Esophagus muscularis mucosa (tissue), 4 donors: ENCODE measurements at places on chromosomes 2 and 18. TPM values are rescaled to one million over a fixed set of nuclear protein-coding genes. Genes with fewer than 3 reads are reported as not detected.

GRCh38 chr2:160666154-160667060 is 172.8 kb upstream of the RBMS1 start:
- DNase-seq = no peak

DNA sequence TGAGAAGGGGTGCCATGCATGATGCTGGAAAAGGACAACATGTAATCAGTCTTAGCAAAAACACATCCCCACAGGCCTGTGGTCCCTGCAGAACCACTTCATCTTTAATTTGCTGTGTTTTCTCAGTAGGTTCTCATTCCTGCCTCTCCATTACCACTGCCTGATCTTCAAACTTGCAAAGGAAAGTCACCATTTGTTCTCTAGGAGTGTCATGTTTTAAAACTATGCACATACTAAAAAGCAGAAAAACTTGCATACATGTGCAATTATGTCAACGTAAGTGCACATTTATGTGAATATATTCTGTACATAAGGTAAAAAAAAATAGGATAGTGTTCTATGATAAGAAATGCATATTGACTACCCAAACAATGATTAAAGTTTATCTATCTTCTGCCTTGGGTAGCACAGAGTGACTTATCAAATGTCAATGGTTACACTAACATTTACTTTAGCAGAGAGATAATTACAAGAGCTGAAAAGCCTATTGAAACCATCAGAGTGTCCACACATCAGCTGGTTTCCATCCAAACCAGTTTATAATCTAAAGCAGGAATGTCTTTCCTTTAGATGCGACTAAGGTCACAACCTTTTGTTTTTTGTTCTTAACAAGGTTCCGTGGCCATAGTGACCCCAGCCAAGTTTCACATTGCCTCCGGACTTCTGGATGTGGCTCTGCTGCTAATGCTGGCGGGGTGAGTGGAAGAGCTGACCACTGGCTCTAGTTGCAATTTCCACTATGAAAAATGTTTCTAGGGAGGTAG is 58.7 kb upstream of the RMDN2 start:
- DNase-seq = no peak

- no peak for DNase-seq
Observed at GRCh38 chr2:28137221-28137620, 246.7 kb downstream of the BABAM2 start.

GRCh38 chr2:207041279-207041678 is 102.0 kb downstream of the CPO start:
- DNase-seq = no peak

DNA sequence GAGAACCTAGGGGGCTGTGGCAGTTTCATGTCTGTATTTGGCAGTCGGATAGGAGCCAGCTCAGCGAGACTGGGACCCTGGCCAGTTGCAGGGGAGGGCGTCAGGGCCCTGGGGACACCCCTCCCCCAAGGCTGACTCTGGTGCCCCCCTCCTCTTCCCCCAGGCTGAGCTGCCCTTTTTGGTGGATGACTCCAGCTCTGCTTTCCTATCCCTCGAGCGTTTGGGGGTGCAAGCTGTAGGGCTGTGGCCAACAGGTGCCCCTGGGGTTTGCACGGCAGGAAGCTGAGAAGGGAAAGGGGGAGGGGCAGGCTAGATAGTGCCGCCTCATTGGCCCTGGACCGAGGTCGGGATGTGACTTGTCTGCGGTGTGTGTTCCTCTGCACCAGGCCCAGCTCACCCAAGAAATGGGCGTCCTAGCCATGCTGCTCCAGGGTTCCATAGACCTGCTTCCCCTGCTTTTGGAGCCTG is 26.4 kb downstream of the SPEG start:
- DNase-seq = no peak

DNA sequence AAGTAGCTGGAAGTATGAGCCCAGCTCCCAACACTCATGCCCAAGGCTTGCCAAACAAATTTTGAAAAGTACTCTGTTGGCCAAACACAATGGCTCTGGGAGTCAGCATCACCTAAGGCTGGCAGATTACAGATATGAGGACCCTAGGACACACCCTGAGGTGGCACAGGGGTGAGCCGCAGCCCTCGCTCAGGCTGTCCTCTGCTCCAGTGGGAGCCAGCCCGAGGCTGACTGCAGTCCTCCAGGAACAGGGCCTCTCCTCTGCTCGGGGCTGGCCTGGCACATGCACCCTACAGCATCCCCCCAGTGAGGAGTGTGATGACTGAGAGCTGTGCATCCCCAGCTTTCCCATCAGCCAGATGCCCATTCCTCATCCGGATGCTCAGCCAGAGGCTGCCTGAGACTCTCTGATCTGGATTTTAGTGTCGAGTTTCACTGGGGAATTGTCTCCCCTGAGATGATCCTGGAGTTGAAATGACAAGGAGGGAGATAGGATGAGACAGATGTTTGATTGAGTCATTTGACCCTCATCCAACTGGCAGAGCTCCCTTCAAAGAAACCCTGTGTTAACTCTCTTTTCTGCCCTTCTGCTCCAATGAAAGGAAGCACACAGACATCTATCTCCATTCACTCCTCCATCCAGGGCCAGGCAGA is 269.3 kb upstream of the NCKAP5 start:
- DNase-seq = no peak

DNA sequence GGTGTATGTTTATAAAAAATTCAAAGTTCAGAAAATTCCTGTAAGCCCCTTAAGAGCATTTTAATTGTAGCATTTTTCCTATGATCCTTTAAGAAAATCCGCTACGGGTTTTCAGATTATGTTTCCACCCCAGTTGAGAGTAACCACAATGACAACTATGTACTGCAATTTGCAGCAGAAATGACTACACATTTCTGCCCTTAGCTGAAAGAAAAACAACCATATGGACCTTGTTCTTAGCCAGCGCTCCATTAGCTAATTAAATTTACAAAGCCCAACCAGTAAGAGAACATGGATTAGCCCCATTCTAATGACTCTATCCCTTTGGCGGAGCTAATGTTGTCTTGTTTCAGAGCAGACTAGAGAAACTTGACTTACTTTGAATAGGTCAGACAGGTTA is 247.6 kb downstream of the SLC8A1 start:
- no peak for DNase-seq

- DNase-seq = peak; percentile 55
Observed at GRCh38 chr18:47280121-47280520, 28.7 kb upstream of the SKOR2 start.

- DNase-seq = no peak
Observed at GRCh38 chr18:55570966-55571365, 17.0 kb downstream of the TCF4 start.

- no peak for DNase-seq
Observed at GRCh38 chr2:40396124-40396523, 55.8 kb downstream of the SLC8A1 start.

DNA sequence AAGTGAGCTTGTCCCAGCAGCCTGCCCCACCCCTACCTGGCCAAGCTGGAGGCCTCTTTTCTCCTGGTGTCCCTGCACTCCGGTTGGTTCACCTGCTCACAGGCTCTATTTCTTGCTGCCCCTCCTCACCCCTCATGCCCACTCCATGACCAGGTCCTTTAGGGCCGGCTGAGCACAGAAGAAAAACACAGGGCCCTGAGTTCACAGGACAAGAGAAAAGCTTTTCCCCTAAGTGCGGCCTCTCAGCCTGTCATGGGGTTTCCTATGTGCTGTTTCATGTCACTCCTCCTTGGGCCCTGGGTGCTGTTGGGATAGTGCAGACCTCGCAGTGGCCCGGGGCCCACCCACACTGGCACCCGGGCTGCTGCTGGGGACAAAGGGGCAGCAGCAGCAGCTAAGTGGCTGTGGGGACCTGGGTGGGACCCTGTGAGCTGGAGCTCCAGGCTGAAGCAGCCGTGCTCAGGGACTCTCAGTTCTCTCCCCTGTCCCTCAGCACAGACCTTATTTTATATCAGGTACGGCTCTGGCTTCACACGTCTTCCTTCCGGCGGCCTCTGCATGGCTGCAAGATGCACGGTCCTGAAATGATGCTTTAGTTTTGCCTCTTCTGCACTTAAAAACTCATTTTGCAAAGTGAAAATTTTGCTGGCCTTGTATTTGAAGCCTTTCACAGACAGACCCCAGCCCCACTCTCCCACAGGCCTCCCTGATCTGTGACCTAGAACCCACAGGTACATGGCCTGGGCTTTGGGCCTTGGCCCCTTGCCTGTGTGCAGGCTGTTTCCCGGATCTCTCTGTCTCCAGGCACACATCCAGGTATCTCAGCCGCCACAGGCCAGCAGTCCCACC is 71.8 kb downstream of the SH3RF3 start:
- no peak for DNase-seq

- DNase-seq = no peak
Observed at GRCh38 chr2:107810734-107811133, 16.0 kb upstream of the RGPD4 start.

DNA sequence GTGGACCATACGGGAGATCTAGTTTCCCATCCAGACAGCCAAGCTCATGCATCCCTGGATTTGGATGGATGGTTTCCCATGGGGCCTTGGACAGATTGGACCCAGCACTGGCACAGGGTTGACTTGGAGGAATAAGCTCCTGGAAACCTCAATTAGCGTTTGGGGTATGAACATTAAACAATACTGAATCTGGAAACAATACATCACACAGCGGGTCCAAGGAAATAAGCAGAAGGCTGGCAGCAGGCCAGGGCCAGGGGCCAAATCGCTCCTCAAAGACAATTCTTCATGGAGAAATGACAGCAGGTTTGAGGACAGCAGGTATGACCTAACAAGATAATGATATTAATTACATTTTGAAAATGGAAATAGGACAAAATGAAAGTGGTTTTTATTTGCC is 540.6 kb downstream of the RIT2 start:
- DNase-seq = no peak

- DNase-seq = no peak
Observed at GRCh38 chr2:208311321-208311720, 45.3 kb downstream of the PIKFYVE start.

GRCh38 chr2:134455426-134455825 is 201.6 kb downstream of the MGAT5 start:
- DNase-seq = no peak

DNA sequence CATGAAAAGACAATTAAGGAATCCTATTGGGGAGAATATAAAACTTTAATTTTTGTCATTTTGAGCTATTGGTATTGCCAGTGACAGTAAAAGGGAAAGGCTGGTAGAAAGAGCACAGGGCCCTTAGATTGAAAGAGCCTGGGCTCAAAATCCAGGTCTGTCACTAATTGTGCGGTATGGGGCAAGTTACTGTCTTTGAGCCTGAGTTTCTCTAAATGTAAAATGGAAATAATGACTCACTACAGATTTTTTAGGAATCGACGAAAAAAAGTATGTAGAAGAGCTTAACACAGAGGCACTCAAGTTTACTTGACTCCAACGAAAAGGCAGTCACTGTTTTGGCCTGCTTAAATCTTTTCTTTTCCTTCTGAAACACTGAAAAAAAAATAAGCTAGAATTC is 7.0 kb downstream of the NDUFV2 start:
- DNase-seq = no peak

GRCh38 chr18:22456547-22456946 is 38.8 kb upstream of the CTAGE1 start:
- no peak for DNase-seq

- no peak for DNase-seq
Observed at GRCh38 chr2:240931319-240931949, 25.3 kb downstream of the CROCC2 start.

GRCh38 chr2:27772804-27773203 is 1.3 kb downstream of the MRPL33 start:
- no peak for DNase-seq

DNA sequence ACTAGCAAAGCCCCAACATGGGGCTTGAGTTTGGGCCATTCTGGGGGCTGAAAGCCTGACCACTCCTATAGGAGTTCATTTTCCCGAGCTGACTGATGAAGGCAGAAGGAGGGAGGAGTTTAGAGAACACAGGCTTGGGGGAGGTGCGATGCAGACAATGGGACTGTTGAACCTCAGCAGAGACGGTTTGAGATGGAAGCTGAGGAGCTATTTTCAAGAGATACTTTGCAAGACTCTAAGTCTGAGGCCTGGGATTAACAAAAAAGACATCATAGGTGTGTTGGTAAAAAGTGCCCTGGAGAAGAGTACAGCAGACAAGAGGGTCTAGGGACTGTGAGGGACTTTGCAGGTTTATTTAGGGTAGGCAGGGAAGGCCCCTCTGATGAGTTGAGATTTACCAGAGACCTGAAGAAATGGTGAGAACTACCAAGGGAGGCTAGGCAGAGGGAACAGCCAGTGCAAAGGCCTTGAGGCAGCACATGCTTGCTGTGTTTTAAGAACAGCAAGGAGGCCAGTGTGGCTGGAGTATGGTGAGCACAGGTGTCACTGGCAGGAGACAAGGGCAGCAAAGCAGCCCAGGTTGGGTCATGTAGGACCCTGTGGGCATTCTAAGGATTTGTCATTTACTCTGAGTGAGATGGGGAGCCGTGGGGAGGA is 31.6 kb downstream of the PCBP1 start:
- DNase-seq = no peak

DNA sequence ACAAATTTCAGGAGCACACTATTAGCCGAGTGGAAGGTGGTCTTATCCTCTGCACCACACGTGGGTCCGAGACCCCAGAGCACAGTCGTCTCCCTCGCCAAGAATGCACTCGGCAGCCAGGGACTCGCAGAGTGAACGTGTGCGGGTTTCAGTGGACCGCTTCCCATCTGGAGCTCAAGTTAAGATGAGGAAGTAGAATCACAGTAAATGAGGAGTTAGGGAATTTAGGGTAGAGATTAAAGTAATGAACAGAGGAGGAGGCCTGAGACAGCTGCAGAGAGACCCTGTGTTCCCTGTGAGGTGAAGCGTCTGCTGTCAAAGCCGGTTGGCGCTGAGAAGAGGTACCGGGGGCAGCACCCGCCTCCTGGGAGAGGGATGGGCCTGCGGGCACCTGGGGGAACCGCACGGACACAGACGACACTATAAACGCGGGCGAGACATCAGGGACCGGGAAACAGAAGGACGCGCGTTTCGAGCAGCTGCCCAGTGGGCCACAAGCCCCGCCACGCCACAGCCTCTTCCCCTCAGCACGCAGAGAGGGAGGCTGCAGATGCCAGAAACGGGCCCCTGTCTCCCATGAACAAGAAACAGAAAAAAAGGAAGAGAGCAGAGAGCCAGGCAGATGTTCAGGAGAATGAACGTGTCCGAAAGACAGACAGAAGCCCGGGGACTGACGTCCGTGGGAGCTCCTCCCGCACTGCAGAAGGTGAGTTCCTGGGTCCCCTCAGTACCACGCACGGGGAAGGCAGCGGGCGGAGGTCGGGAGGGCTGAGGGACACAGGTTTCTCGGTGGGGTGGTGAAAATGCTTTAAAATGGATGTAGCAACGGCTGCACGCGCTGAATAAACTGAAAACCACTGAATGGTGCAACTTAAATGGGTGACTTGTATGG is 5.4 kb upstream of the KCNG2 start:
- no peak for DNase-seq

- no peak for DNase-seq
Observed at GRCh38 chr2:113237604-113238160, 41.0 kb downstream of the PAX8 start.

GRCh38 chr2:121390082-121390692 is 105.2 kb upstream of the TFCP2L1 start:
- DNase-seq = no peak

- DNase-seq = peak; percentile 87
Observed at GRCh38 chr2:172098650-172099471, 3.8 kb downstream of the DLX2 start.

CDH19 gene
- 47.3 TPM for total RNA-seq

GYPC gene
- total RNA-seq = 164 TPM

NUP35 gene
- total RNA-seq = 7.6 TPM

CASP10 gene
- total RNA-seq = 5.2 TPM

GKN2 gene
- total RNA-seq = not detected

FBLN7 gene
- total RNA-seq = 1.1 TPM

MOGAT1 gene
- not detected for total RNA-seq

MGAT4A gene
- 21.4 TPM for total RNA-seq
